ENCODE measurements at places on chromosomes 7 and 10.

DNA sequence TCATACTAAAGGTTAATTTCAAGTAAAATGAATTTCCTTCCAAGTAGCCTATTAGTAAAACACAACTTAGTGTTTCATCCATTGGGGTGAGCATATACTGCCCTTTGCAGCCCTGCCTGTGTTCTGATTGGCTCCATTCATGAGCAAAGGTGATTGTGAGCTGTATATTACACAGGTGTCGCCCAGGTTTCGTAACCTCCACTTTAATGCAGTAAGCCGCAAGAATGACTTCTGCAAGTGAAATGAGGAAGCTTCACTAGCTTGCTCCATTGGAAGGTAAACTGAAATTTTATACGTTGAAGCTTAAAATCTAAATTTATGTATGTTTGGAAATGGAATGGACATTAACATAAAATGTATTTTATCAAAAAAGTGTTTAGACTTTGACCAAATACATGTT is 24.4 kb downstream of the MTURN start:
- no peak for DNase-seq

- DNase-seq = no peak
Observed at GRCh38 chr10:33419311-33419710, 84.8 kb upstream of the NRP1 start.

- DNase-seq = no peak
Observed at GRCh38 chr7:95324431-95324830, at the start of gene PON1. TSS of gene PON1 (minus strand) at chr7:95324532. CDS start at chr7:95324475, 57 bp downstream.

DNA sequence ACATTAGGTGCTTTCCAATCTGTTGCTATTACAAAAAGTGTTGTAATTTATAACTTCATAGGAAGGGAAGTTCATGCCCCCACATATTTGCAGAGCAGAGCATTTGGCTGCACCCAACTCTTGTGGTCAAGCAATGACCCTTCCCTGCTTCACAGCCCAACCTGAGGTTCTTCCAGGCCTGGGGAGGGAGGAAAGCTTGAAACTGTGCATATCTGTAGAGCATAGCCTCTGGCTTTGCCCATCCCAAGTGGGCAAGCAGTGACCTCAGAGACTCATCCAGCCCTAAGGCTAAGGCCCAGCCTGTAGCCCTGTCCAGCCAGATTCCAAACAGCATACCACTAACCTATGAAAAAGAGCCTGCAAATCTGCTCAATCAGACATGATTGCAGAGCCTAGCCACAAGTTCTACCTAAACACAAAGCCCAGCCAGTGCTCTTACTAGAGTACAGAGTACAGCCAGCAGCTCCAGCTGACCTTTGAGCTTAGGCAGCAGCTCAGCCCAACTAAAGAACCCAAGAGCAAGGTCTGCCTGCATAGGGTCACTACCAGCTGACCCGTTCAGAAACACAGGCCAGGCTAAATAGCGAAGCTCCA is 14.4 kb upstream of the GSTK1 start:
- no peak for DNase-seq

- DNase-seq = peak; percentile 43
Observed at GRCh38 chr7:87058744-87059524, 520 bp downstream of the ELAPOR2 start.

DNA sequence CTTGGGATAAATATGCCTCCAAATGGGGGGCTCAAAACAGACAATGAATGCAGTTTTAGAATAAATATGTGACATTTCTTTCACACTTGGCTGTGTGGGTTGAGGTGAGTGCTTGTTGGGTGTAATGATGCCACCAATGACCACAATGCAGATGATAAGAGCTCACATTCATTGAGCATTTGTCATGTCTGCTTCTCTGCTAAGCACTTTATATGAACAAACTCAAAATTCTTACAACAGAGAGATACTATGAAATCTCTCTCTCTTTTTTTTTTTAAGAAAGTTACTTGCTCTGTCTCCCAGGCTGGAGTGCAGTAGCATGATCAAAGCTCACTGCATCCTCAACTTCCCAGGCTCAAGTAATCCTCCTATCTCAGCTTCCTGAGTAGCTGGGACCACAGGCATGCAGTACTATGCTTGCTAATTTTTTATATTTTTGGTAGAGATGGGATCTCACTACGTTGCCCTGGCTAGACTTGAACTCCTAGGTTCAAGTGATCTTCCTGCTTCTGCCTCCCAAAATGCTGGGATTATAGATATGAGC is 185.4 kb downstream of the JCAD start:
- no peak for DNase-seq

- no peak for DNase-seq
Observed at GRCh38 chr7:124246262-124246863, 213.5 kb upstream of the TMEM229A start.

GRCh38 chr7:106365252-106366005 is 80.6 kb upstream of the NAMPT start:
- DNase-seq = no peak

- no peak for DNase-seq
Observed at GRCh38 chr7:5827755-5828154, 46.3 kb upstream of the RNF216 start.

DNA sequence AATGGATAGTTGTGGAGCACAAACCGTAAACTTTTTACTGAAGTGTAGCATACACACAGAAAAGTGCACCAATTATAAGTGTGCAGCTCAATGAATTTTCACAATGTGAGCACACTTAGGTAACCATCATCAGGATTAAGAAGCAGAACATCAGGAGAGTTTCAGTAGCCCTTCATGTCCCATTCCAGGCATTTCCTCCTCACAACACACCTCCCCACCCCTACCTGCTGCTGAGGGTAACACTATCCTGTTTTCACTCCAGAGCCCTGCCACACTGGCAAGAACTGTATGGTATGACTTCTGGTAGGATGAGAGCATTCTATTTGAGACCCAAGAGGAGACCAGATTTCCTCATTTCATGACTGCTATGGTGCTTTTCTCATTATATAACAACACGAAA is 166.5 kb downstream of the PPP1R3A start:
- DNase-seq = no peak

DNA sequence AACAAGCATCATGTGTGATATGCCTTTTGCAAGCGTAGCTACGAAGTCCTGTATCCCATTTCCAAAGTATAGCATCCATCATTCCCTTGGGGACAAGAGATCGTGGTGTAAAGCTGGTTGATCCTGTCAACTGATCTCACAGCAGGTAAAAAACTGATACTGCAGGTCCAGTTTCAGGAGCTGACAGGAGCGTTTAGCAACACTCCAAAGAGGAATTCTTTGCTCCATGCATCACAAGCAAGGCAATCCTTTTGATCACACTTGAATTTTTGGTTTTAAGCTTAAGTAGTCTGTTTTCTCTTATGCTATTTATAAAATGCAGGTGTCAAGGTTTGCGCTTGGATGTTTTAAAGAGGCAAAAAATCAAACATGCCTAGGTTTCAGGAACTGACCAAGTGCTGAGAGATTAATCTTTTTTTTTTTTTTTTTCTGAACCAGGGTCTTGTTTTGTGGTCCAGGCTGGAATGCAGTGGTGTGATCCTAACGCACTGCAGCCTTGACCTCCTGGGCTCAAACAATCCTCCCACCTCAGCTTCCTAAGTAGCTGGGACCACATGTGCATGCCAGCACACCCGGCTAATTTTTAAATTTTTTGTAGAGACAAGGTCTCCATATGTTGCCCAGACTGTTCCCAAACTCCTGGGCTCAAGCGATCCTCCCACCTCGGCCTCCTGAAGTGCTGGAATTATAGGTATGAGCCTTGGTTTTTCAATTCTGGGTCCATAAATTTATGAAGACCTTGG is 1.8 kb upstream of the ZDHHC4 start:
- DNase-seq = peak; percentile 44

DNA sequence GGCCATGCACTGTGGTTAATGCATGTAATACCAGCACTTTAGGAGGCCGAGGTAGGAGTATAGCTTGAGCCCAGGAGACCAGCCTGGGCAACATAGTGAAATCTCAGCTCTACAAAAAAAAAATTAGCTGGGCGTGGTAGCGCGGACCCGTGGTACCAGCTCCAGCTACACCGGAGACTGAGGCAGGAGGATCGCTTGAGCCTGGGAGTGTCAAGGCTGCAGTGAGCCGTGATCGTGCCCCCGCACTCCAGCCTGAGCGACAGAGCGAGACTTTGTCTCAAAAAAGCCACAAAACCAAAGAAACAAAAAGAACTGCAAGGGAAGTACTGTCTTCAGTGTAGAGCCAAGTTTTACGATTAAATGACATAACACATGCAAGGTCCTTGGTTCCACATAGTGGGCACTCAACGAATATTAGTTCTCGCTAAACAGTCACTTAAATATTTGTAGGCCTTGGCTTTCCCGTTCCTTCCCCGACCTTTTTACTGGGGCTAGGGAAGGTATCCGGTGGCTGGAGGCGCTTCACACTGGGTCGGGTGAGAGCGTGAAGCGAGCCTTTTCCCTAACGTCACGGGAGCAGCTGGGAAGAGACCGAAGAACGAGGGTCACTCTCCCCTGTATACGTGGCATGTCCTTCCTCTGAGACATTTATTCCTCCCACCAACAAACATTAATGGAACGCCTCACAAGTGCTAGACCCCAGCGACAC is 993 bp upstream of the SND1 start:
- DNase-seq = no peak

DNA sequence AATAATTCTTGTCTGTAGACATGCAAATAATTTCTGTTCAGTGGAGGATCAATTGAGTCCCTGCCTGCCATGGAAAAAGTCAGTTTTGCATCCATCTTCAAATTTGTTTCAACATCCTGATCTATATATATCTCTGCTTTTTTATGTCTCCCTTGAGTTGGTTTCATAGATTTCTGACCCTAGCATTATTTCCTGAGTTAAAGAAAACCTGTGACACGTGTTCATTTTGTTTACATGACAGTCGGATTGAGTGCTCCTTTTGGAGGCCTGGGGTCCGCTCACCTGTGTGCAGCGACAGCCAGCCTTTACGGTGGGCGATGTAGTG is 674 bp downstream of the MRPS24 start:
- peak; percentile 33 for DNase-seq

GRCh38 chr7:12323415-12323814 is 80.2 kb downstream of the VWDE start:
- no peak for DNase-seq

Data from NCI-H2171 treated with DMSO at 0.1 percent for 48 hours (cell line).